ENCODE measurements at places on chromosomes 1 and 21. TPM values are rescaled to one million over a fixed set of nuclear protein-coding genes. Genes with fewer than 3 reads are reported as not detected.

- ATAC-seq, result no peak
These were observed 23.3 kb upstream of the OTUD3 start for GRCh38 chr1:19858893-19859292.

- ATAC-seq, result no peak
These were observed 7.8 kb downstream of the PHTF1 start for GRCh38 chr1:113751516-113751915.

DNA sequence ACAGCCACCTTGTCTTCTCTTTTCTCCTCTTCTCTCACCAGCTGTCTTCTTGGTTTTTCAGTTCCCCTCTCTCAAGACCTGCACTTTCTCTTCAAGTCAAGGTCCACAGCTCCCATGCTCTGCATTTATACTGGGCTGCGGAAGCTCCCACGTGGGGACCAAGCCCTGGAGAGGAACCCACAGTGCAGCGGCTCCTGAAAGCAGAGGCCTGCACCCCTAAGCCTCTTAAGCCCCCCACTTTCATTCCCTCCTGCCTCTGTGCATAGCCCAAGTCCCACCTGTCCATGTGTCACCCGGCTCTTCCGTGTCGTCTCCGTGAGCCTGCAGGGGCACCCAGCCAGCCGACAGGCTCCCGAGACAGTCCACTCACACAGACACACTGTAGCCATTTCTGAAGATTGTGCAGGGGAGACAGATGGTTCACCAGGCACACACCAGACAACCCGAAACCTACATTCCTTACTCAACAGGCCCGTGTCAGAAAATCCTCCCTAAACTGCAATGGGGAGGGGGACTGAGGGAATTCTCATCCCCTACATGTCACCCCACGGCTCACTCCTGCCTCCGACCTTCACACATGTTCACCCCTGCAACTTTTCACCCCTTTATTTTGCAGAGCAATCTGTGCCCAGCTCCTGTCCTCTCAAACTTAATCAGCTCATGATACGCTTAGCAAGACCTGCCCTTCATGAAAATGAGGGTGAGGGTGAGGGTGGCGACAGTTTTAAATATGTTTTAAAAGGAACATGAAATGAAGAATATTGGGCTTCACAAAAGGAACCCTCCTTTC lies 6.3 kb downstream of the MX2 start:
- no peak for ATAC-seq

- ATAC-seq, result no peak
These were observed 73.0 kb downstream of the PTPRC start for GRCh38 chr1:198711837-198712236.

- peak; percentile 26 for ATAC-seq
These were observed 62.1 kb downstream of the B3GALT5 start for GRCh38 chr21:39674801-39675200.

- peak; percentile 56 for ATAC-seq
These were observed 19.3 kb downstream of the SH2D2A start for GRCh38 chr1:156797212-156797871.

DNA sequence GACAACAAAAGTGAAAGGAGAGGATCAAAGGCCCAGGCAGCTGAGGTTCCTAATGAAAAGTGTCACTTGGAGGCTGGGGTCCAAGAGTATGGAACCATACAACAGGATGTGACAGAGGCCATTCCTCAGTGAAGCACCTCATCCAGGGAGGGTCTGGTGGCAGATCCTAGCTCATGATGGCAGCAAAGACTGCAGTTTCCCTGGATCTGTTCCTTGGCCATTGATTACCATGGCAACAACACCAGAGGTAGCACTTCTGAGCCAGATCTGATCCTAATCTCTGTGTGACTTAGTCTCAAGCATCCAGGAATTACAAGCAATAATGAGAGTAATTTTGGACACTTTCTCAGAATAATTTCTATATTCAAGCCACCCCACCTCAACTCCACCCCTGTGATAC lies 12.9 kb downstream of the FAM177B start:
- no peak for ATAC-seq

DNA sequence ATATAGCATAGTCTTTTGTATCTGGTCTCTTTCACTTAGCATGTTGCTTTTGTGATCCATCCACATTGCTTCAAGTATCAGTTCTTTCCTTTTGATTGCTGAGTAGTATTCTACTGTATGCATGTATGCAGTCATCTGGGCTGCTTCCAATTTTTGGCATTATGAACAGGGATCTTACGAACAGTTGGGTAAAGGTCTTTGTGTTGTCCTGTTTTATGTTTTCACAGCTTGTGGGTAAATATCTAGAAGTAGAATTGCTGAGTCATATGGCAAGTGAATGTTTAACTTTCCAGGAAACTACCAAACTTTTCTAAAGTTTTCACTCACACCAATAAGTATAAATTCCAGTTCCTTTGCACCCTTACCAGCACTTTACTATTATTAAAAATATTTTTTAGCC lies 60.9 kb downstream of the LHX4 start:
- ATAC-seq, result no peak

DNA sequence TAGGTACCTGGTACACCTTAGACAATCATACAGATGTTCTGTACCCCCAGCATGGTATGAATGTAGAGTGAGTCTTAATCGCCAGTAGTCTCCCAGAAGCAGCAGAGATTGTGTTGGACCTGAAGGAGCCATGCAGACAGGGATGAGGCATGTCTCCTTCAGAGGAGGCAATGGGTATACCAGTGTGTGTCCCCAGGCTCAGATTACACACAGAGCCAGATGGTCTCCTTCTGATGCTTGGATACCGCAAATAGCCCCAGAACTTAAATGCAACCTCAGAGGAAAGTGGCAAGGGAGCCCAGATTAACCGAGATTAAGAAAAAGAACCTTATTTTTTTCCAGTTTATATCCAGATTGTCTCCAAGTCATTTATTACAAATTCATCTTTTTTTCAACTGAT lies 96.8 kb upstream of the C21orf91 start:
- no peak for ATAC-seq

DNA sequence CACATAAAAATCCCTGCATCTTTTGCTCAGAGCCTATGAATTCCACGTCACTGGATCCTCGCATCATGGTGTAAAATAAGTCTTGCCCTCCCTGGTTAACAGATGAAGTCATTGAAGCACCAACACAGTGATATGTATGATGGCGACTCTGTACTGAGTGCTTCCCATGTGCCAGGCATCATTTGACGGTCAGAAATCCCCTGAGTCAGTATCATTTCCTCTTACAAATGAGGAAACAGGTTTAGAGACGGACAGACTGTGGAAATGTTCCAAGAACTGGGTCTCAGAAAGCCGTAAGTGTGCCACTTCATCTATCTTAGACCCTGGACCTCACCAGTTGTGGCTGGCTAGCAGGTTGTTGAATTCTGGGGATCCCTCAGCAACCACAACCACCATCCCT lies 5.1 kb upstream of the OLFML2B start:
- no peak for ATAC-seq

CD52 gene
- total RNA-seq, result 7.5 TPM

CCDC27 gene
- total RNA-seq, result not detected

UMODL1 gene
- total RNA-seq, result 0.08 TPM

CFAP107 gene
- total RNA-seq, result not detected

CELA3A gene
- total RNA-seq, result not detected
